ENCODE measurements at places on chromosomes 4 and X.

GRCh38 chr4:82097504-82097903, 276.3 kb downstream of the HNRNPD start:
- DNase-seq: no peak

DNA sequence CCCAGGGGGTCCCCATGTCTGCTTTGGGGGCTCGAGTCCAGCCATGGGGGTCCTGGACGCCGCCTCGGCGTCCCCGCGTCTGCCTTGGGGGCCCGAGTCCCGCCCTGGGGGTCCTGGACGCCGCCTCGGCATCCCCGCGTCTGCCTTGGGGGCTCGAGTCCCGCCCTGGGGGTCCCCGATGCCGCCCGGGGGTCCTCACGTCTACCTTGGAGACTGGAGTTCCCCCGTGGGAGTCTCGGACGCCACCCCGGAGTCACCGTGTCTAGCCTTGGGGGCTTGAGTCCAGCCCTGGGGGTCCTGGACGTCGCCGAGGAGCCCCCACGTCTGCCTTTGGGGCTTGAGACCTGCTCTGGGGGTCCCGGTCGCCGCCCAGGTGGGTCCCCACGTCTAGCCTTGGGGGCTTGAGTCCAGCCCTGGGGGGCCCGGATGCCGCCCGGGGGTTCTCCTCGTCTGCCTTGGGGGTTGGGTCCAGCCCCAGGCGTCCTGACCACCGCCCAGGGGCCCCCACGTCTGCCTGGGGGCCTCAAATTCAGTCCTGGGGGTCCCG, 1.1 kb upstream of the GTPBP6 start:
- DNase-seq: no peak

DNA sequence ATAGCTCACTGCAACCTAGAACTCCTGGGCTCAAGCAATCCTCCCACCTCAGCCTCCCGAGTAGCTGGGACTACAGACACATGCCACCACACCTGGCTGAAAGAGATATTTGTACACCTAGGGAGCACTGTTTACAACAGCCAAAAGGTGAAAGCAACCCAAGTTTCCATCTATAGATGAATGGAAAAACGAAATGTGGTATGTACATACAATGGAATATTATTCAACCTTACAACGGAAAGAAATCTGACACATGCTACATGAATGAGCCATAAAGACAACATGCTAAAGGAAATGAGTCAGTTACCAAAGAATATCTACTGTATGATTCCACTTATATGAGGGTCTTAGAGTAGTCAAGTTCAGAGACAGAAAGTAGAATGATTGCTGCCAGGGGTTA, 52.2 kb downstream of the ABCG2 start:
- peak; percentile 5 for DNase-seq

DNA sequence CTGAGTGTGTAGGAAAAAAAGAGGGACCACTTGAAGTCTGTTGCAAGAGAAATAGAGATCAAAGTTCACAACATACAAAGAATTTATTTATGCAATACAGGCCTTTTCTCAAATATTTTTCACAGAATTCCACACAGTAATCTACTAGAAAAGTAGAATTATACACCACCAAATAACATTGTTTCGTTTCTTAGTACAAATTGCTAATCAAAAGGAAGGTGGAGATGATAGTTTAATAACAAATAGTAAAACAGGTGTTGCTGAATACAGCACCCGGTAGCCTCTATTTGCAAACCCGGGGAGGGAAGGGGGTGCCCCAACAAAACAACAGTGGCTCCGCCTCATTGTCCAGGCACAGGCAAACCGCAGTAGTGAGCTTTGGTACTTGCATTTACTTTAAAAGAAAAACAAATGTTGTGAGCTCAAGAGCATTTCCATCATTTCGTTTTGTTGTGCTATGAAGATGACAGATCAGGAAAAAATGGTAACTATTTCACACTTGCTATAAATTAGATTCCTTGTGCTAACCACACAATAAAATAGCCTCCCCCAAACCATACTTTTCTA, 186.4 kb downstream of the DCLK2 start:
- peak; percentile 29 for DNase-seq

DNA sequence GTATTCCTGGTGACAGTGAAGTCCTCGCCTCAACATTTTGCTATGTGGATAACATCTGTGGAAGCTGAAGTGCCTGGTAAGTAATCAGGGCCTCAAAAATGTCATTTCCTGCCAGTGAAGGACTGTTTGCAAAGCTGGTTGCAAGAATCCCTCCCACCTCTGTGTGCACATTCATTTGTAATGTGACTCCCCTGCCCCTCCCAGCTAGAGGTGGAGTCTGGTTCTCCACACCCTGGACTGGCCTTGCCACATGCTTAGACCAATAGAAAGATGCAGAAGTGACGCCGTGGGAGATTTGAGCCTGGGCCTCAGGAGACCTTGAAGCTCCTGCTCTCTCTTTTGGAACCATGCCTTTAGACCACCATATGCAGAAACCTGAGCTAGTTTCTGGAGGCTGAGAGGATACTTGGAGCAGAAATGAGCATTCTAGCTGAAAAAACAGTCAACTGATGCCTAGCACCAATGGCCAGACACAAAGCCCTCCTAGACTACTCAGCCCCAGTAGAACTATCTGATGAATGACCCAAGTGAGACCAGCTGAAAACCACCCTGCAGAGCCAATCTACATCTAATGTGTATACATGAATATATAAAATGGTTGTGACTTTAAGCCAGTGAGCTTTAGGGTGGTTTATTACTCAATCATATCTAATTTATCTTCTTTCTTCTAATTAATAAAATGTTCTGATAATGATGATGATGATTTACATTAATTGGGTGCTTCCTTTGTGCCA, 47.8 kb upstream of the CRMP1 start:
- DNase-seq: peak; percentile 3

DNA sequence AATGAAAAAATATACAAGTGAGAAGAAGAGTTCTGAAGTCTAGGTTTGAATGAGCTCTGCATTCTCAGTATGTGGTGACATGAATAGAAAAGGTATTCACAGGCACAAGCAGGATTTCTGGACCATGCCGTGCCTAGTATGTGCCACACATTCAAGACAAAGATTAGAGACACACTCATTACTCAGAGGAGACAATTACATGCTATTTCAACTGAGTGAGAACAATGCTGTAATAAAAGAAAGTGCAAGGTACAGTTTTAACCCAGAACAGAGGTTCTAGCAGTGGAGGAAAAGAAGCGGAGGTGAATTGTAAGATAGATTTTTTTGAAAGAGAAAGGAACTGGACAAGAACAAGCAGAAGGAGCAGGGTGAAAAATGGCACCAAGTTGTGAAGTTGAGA, 121.0 kb upstream of the RASGEF1B start:
- no peak for DNase-seq

DNA sequence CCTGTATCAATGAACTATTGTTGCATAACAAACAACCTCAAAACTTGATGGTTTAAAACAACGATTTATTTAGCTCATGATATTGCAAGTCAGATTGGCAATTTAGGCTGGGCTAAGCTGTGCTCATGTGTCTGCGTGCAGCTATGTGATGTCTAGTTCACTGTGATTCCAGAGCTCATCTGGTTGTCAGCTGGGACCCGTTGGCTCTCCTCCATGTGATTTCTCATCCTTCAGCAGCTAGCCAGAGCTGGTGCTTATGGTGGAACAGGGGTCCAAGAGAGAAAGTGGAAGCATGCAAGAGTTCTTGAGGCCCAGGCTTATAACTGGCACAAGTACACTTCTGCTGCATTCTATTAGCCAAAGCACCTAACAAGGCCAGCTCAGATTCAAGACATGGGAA, 28.8 kb upstream of the TRPC3 start:
- DNase-seq: peak; percentile 26

- DNase-seq: peak; percentile 32
Measured at GRCh38 chrX:138847930-138848329, 136.4 kb upstream of the FGF13 start.

DNA sequence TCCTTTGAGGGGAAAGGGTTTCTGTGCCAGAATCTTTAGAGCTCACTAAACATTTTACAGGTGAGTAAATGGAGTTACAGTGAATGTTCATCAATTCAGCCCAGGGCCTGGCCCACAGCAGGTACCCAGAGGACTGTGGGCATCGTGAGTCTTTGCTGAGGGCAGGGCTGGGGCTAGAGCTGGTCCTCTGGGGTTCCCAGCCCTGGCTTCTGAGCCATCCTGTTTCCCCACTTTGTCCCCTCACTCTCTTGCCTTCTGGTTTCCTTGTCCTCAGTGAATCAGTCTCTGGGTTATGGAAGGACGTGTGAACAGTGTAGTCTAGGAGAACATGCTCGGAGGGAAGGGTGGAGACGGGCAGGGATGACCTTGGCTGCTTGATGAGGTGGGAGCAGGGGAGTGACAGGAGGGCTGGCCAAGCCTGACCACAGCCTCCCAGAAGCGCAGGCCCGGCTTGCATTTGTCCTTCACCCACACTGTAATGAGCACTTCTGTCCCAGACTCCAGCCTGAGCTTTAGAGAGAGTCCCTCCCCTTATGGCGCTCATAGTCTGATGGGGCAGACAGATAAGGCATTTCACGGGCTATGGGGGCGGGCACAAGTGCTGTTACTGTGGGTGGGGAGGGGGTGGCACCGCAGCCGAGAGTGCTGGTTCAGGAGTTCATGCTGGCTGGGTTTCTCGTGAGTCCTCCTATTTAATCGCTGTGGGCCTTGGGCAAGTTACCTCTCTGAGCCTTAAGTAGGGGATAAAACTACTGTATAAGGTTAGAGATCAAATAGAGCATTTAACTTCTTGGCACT, 17.3 kb downstream of the TBC1D14 start:
- peak; percentile 87 for DNase-seq

- DNase-seq: peak; percentile 9
Measured at GRCh38 chr4:126123611-126124325, 809.0 kb downstream of the FAT4 start.

GRCh38 chr4:48813964-48814363, 16.9 kb upstream of the OCIAD1 start:
- no peak for DNase-seq

GRCh38 chrX:97322401-97322800, 438.7 kb downstream of the RPA4 start:
- no peak for DNase-seq

- DNase-seq: no peak
Measured at GRCh38 chr4:139123910-139124309, 53.1 kb downstream of the ELF2 start.

DNA sequence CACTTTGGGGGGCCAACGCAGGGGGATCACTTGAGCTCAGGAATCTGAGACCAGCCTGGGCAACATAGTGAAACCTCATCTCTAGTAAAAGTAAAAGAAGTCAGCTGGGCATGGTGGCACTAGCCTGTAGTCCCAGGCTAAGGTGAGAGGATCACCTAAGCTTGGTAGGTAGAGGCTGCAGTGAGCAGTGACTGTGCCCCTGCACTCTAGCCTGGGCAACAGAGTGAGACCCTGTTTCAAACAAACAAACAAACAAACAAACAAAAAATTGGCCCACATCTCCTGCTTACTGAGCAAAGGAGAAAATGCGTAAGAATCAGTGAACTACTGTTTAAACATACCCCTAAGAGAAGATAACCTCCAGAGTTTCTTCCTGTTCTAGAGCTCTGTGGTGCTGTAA, 85.3 kb downstream of the FRYL start:
- no peak for DNase-seq

GRCh38 chr4:76606645-76607265, 171.7 kb downstream of the SHROOM3 start:
- DNase-seq: no peak

DNA sequence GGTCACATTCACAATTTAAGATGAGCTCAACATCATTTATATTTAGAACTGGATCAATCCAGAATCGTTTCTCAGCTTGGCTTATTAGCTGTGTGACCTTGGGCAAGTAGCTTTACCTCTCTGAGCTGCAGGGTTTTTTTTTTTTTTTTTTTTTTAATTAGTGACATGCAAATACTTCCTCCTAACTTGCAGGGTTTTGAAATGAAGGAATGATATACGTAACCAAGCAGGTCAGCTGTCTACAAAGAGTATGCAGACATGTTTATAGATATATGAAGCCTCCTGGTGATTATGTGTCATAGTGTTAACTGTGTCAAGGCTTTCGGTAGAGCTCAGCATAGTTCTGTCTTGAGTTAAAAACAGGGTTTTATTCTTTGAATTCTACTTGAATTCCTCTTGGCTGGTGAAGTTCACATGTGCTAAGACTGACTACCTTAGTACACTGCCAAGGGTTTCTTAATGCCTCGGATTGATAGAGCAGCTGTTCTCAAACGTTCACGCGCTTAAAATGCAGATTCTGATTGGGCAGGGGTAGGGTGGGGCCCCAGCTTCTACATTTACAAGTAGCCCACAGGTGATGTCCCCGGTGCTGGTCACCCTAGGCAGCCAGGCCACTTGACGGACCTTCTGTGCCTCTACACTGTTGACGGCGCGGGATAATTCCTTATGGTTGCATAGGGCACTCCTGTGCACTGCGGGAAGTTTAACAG, 654 bp upstream of the STS start:
- DNase-seq: no peak

DNA sequence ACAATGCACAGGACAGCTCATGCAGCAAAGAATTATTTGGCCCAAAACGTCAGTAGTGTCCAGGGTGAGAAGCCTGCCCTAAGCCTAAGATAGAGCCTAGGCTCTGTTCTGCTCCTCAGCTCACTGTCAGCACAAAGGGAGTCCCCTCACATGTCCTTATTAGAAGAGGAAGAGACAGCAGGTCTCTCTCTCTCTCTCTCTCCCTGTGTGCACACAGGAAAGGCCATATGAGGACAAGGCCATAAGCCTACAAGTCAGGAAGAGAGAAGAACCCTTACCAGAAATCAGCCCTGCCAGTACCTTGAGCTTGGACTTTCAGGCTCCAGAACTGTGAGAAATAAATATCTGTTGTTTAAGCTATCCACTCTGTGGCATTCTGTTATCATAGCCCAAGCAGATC, 20.4 kb downstream of the FAM184B start:
- no peak for DNase-seq

All from fibroblast of villous mesenchyme (primary cell).